Omental fat pad (tissue), 4 donors: ENCODE measurements at places on chromosomes 5 and 9. TPM values are rescaled to one million over a fixed set of nuclear protein-coding genes. Genes with fewer than 3 reads are reported as not detected.

Gene PRUNE2
- 13.1 TPM for total RNA-seq

Gene SKIC3
- 54.8 TPM for total RNA-seq

Gene C5orf52
- total RNA-seq = not detected

Gene PPIC
- total RNA-seq = 22.9 TPM

GRCh38 chr5:32136342-32136741 lies 37.8 kb downstream of the GOLPH3 start:
- DNase-seq = no peak

DNA sequence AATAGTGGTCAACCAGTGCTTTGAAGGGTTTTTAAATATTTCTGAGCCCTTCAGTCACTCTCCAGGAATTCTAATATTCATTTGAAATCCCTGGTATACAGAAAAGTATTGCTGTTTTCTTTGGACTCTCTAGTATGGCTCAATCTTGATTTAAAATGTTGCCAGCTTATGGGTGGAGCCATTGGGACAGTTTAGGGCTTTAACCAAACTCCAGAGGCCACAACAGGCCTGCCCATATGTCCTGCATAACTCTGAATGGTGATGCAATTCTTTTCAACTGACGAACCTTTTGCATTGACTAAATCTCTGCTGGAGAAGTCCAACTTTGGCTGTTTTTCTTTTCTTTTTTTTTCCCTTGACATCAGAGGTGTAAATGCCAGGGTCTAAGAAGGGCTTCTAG lies 10.3 kb upstream of the ANKHD1 start:
- DNase-seq = no peak

DNA sequence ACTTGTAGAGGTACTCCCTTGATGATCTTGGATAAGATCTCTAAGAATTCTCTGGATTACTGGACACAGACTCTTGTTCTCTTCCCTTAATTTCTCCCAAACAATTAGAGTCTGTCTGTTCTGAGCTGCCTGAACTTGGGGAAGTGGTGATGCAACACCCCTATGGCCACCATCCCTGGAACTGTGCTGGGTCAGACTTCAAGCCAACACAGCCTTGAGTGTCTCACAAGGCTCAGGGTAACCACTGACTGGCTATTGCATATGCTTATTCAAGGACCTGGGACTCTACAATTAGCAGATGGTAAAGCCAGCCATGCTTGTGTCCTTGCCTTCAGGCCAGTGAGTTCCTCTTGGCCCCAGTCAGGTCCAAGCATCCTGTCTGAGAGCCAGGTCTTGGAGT lies 504.5 kb downstream of the MAN2A1 start:
- DNase-seq = no peak

DNA sequence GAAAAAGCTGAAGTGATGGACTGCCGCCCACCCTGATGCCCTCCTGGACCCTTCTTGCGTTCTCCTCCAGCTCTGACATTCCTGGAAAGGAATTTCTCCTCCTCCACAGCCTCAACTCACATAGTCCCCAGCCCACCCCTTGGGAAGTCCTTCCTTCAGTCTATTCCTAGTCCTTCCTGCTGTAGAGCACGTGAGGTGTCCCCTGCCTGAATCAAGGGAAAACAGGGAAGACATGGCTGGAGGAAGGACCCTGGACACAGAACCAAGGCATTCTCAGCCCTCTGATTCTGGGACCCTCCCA lies 3.7 kb downstream of the ARID3C start:
- no peak for DNase-seq
